ENCODE measurements at places on chromosomes 5 and 9.
A peak's percentile ranks its signal among the peaks of the same experiment; 100 is the strongest.

DNA sequence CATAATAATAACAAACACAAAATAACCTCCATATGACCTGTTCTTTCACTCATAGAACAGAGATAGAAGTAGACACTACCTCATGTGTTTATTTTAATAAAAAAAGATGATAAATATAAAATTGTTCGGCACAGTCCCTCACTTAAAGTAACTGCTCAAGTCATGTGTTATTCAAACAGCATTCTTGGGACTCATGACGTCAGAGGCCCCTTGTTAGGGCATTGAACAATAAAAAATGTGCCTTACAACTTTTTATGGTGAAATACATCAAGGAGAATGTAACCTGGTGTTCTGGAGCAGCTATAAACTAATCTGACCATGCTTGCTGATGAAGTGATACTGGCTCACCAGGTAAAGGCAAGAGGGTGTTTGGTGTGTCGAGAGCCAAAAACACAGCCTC is 12.2 kb upstream of the NDFIP1 start:
- no peak for DNase-seq

DNA sequence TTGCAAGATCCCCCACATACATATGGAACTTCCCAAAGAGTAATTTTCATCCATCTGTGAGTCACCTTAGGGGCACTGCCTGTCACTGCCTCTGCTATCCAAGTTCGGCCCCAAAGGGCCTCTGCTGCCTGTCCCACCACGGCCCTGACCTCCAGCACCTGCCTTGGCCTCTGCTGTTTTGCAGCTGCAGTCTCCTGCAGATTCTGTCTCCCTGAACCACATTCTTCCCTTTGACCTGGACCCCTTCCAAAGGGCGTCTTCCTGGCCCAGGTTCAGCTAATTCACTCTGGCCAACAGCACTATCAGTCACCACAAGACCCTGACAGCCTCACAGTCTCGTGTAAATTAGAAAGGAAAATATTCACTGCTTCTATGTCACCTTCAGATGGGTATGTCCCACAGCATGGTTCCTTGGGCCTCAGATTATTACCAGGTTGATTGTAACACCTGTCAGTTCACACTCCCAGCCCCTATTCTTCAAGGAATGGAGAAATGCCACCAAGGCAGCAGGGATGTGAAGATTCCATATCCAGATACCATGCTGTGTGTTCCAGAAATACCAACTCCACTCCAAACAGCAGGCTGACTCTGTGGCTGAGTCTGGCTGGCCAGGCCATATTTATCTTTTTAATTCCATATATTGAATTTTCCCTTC is 479.3 kb downstream of the ARHGEF28 start:
- DNase-seq: no peak

DNA sequence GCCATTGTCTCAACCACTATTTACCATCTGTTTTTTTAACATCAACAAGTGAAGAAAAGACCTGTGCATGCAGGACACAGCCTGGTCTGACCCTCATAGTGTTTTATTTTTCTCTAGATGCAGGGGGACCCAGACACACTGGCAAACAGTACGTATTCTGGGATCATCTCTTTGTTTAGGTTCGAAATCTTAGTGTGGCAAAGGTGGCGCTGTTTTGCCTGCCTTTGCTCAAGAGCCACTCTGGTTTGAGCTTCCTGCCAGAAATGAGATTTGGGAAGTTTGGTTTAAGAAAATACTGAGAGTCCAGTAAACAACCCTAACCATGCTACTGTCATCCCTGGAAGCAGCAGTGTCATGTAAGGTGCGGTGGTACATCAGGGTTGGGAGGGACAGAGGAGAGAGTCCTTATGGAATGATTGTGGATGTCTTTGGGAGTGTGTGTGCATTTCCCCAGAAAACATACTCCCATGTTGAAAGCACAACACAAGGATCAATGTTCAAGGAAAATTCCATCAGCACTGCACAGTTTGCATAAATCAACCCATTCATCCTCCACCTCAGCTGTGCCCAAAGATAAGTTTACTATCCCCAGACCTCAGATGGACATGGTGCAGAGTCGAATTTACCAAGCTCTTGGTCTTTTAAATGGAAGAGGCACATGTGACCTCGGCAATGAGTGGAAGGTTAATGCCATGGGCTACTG is 34.0 kb upstream of the FLT4 start:
- no peak for DNase-seq

- no peak for DNase-seq
These were observed 99.3 kb upstream of the HCN1 start for GRCh38 chr5:45795458-45795857.

DNA sequence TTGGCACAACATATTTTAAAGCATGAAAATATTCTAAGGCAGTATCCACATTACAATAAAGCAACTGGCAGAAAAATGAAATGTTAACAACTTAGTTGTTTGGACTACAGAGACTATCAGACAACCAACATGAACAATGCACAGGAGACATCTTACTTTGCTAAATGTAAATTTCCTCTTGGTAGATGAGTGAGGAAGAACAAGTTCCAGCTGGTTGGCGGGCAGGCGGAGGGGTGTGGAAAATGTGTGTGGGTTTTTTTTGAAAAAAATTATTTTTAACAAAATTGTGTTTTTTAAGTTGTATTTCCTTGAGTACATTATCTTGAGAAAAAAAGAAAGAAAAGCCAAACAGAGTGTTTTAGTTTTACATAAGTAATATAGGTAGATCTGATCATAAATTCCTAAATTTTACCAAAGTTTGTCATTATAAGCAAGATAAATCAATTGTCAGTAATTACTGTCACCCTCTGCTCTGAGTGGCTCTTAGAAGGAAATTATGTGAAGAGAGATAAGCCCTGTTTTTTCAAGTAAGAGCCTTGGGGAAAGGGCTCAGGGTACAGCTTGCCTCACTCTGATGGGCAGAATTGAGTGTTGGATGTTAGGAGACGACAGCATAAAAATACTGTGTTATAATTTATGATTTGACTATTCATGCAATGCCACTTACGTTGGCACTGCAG is 42.5 kb downstream of the TMEM167A start:
- DNase-seq: no peak

GRCh38 chr5:84385705-84386104 is 1.0 kb upstream of the EDIL3 start:
- no peak for DNase-seq

GRCh38 chr9:90099262-90099963 is 494.6 kb downstream of the GADD45G start:
- DNase-seq: no peak

DNA sequence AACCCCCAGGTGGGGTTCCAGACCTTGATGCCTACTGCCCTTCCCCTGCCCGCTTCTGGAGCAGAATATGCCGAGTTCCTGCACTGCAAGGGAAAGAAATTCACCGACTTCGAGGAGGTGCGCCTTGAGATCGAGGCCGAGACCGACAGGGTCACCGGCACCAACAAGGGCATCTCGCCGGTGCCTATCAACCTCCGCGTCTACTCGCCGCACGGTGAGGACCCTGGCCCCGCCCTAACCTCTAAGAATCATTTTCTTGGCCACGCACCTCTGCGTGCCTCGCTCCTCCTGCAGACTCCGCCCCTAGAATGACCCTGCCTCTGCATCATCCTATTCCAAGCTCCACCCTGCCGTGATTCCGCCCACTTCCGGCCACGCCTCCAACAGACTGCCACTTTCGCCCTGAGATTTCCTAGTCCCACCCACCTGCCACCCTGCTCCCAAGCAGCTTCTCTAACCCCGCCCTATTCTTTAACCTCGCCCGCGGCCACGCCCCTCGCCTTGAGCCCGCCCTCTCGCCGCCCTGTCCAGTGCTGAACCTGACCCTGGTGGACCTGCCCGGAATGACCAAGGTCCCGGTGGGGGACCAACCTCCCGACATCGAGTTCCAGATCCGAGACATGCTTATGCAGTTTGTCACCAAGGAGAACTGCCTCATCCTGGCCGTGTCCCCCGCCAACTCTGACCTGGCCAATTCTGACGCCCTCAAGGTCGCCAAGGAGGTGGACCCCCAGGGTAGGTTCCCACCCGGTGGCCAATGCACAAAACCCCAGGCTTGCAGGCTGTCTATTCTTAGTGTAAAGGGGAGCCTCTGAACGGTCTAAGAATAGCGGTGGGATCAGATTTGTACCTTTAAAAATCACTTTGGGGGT is 15.6 kb downstream of the DNM1 start:
- DNase-seq: peak; percentile 79

- no peak for DNase-seq
These were observed 1431.0 kb upstream of the WWC1 start for GRCh38 chr5:166860426-166860825.

GRCh38 chr9:114156657-114157421 is 1.5 kb downstream of the COL27A1 start:
- no peak for DNase-seq

DNA sequence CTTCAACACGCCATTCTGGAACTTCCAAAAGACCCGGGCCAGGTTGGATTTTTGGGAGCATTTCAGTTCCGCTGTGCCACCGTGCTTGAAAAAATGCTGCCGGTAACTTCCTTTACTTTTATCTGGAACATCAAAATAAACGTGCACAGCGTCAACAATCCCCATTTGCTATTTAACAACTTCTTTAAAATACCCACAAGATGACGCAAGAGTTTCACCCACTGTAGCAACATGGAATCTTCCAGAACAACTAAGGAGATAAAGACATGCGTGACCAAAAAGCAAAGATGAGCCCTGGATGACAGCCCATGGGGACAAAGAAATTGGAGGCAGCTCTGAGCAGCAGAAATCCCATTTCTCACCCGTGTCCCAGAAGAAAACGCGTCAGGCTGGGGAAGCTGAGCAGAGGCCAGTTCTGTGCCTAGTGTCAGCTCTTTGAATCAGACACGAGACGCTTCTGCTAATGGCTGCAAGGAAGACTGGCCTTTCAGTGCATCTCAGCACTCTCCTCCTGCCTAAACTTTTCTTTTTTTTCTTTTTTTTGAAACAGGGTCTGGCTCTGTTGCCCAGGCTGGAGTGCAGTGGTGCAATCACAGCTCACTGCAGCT is 61.3 kb downstream of the SECISBP2 start:
- no peak for DNase-seq

- DNase-seq: no peak
These were observed 16.7 kb downstream of the CORO2A start for GRCh38 chr9:98175762-98176161.

DNA sequence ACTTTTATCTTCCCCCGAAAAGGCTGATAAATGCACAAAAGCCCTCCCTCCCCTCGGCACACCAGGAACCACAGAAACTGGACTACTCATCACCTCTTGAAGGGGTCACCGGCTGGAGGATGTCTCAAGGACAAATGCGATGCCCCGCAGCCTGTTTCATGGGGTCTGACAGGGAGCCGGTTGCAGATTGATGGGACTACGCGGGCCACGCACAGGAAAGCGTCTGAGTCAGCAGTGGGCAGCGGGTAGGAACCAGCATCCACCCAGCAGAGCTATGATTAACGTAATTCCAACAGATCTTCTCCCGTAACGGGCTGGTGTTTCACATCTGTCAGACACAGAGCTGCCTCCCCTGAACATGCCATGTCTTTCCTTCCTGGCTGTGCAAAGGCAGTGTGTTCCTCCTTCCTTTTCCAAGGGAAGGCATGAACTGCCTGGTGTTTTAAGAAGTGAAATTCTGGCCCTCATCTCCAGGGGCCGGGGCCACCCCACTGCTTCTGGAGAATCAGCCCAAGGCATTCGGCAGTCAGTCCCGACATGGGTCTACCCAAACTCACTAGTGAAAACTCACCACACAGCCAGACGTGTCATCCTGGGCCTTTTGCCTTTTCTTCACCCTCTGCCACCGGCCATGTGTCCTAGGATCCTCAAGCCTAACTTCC is 144.4 kb upstream of the PHYKPL start:
- DNase-seq: no peak

GRCh38 chr9:15295761-15296405 is 11.1 kb downstream of the TTC39B start:
- no peak for DNase-seq

GRCh38 chr5:88502179-88503040 is 233.8 kb upstream of the TMEM161B start:
- DNase-seq: no peak

DNA sequence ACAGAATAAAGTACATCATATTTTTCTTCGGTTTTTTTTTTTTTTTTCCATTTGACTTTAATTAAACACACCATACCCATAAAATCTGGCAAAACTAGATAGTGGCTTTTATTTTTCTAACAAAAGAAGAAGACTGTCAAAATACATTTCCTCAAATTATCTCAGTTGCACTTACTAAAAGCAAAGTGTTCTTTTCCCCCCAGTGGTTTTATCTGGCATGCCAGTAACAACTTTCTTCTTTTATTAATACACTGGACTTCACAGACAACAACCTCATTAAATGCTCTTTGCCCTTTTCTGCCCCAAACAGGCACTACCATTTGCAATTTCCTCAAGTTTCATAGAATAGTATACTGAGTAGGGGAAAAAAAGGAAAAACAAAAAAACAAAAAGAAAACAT is 1792.3 kb downstream of the EFNA5 start:
- no peak for DNase-seq

DNA sequence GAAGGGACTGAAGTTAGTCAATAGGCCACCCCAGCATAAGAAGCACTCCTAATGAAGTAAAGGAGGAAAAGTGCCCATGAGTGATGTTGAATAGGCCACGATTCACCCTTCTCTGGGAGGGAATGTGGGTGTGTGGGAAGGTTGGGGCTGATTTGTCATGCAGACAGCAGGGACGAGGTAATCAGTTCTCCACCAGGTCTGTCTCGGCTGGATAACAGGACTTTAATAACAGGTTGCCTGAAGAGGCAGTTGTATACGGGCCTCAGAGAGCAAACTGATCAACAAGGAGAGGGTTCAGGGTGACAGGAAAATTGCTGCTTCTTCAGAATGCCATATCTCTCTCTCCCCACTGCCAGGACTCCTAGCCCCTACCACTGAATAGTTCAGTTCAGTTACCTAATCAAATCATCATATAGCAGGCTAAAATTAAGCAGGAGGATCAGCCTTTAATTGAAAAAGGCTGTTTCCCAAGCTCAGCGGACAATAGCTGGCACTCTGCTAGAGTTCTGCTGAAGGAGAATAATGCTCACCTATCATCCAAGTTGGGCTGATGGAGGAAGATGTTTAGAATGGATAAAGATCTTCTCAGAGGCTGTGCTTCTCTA is 43.6 kb upstream of the SMIM32 start:
- no peak for DNase-seq

- DNase-seq: peak; percentile 82
These were observed at the start of gene POLR1E for GRCh38 chr9:37485389-37486255. Gene POLR1E, plus strand, starts transcription at chr9:37485948. Its CDS starts 100 bp downstream, at chr9:37486048.

DNA sequence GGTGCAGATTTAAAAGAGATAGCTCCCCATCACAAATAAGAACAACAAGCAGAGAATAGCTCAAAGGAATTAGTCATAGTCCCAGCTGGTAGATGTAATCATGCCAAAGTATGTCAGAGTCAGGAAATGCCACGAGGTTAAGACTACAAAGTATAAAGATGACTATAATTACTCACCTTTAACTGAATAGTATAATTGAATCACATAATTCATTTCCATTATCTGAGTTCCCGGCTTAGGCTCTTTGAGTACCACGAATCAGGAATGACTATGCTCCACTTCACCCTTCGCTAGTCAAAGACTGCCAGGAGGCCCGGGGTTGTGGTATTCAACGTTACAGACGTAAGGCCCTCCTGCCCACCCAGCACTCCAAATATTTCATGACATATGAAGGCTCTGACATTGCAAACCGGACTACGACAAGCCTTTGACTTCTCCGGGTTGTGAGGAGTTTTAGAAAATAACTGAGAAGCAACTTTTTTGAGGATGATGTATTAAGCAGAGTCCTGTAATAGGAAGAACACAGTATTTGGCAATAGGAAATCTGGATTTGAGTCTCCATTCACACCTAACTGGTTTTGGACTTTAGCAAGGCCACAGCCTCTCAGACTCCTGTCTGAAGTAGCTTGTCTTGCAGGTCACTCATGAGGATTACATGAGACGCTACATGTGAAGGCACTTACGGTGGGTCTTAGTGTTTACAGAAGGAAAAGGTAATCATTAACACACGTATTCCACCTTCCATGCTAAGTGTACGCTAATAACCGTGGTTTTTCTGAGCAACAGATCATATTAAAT is 64.6 kb downstream of the ENC1 start:
- DNase-seq: no peak

All from activated CD8-positive, alpha-beta memory T cell treated with anti-CD3 and anti-CD28 coated beads for 1 hour (primary cell).